ENCODE measurements at places on chromosomes 1 and 21. TPM values are rescaled to one million over a fixed set of nuclear protein-coding genes. Genes with fewer than 3 reads are reported as not detected.

DNA sequence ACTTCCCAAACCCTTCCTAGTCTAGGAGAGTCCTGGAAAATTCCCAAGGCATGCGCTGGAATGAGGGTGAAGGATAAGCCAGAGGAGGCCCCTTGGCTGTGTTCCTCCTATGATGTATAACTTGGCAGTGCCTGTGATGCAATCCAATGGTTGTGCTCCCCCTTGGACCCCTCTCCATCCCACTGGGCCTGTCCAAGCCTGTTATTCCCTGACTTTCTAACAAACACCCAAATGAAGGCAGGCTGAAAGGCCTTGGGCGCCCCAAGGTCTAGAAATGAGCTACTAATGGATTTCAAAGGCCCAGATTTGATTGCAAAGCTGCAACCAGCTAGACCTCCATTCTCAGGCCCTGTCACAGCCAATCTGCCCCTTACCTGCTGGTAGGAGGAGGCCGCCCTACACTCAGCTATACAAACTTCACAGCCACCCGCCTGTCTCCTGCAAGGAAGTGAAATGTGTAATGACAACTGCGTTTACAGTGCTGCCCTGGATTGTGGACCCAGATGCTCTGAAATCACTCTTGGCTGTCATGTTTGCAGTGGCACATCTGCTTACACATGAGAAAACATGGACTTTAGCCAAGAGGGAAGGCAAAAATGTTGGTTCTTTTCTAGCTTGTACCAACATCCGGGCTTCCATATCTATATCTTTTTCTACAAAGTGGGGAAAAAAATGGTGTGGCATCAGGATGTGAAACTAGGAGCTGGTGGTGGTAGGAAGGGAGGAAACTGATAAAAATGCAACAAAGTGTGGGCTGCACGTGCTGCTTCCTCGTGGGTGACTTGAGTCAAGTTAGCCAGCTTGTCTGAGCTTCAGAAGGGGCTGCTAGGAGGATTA, 130.4 kb downstream of the TRABD2B start:
- no peak for DNase-seq

- DNase-seq = no peak
These were observed 11.4 kb upstream of the ATP13A2 start for GRCh38 chr1:17023102-17023501.

DNA sequence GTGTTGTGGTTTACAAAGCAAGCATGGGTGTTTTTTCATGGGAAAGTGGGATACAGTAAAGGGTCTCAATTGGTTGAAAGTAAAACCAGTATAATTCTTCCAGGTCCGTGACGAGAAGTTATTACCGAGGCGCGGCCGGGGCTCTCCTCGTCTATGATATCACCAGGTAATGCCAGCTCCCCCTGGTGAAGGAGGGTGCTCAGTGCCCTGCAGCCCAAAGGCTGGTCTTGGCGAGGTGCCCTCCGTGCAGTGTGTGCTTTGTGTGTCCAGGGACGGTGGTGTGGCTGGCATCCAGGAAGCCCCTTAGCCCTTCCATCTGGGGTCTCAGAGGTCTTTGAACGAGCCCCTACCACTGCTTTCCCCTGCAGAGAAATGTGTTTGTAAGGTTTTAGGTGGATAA, 24.8 kb downstream of the RAB4A start:
- no peak for DNase-seq

- DNase-seq = no peak
These were observed 133.6 kb upstream of the ATP1B1 start for GRCh38 chr1:168972887-168973286.

DNA sequence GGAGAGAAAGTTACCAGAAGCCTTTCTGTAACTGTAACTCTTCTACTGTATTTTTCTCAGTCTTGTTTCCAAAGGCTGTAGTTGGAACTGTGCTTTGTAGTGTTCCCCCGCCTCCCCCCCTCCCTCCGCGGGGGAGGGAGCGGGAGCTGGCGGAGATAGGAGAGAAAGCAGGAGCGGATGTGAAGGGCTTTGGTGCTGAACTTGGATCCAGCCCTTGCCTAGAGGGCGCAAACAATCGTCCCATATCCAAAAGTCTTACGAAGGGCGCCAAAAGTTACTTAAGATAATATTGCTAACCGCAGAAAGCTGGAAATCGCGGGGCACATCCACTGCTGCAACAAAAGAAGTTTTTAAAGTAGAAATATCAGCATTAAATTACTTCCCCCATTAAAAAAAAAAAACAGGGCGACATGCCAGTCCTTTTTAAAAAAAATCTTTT, 2.4 kb upstream of the NFIA start:
- DNase-seq = no peak

- no peak for DNase-seq
These were observed 666 bp downstream of the CSF3R start for GRCh38 chr1:36481771-36482723.

DNA sequence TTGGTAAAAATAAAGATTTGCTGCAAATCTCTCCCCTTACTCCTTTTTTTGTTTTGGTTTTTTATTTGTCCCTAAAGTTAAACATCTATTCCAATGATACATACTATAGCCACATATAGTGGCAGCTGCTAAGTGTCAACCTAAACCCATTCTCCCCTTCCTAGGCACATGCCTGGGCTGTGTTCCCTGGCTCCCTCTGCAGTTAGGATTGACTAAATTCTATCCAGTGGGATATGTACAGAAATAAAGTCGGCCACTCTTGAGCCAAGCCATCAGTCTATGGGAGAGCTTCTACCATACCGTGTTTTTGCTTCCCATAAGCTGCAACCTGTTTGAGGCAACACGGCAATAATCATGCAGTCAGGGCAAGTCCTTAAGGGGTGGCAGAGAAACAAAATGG, 23.6 kb downstream of the MCOLN3 start:
- DNase-seq = no peak

CRYAA gene
- total RNA-seq = not detected

WNT9A gene
- total RNA-seq = 10.1 TPM

SLC2A5 gene
- total RNA-seq = not detected

SELE gene
- total RNA-seq = not detected

RSPH1 gene
- total RNA-seq = 0.29 TPM

PLA2G2C gene
- total RNA-seq = not detected

AKNAD1 gene
- not detected for total RNA-seq
